CD8-positive, alpha-beta memory T cell (primary cell): ENCODE measurements at places on chromosomes 5 and 9.

GRCh38 chr9:36250079-36250478 lies 8.2 kb downstream of the GNE start:
- DNase-seq = no peak

- no peak for DNase-seq
These were observed 92.9 kb upstream of the IQGAP2 start for GRCh38 chr5:76310208-76310607.

DNA sequence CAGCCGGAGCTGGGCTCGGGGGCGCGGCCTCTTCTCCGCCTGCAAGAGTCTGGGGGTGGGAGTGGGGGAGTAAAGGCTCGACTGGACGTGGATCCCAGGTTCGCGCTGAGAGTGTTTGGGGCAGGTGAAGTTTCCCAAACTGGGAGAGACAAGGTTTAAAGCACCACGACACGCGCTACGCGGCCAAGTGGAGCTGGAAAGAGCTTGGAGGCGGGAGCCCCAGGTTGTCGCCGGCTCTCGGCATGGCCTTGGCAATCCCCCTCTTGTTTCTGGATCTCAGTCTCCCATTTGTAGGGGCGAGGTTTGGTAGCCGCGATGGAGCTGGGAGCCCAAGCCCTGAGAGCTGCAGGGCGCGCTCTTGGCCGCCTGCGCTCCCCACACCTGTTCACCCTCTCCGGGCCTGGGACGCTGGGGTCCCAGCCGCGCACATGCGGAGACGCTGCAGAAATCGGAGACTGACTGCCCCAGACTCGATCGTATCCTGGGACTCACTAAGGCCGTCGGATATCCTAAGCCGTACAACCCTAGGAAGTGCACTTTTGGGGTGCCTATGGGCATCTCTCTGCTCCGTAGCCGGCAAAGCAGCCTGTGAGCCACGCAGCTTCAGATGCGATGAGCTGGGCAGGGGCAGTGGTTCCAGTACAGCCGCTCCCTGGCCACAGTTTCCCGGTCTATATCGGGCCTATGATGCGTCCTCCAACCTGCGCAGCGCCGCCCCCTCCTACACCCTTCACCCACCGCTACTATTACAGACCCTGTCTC lies 937 bp downstream of the TMOD1 start:
- DNase-seq = no peak

DNA sequence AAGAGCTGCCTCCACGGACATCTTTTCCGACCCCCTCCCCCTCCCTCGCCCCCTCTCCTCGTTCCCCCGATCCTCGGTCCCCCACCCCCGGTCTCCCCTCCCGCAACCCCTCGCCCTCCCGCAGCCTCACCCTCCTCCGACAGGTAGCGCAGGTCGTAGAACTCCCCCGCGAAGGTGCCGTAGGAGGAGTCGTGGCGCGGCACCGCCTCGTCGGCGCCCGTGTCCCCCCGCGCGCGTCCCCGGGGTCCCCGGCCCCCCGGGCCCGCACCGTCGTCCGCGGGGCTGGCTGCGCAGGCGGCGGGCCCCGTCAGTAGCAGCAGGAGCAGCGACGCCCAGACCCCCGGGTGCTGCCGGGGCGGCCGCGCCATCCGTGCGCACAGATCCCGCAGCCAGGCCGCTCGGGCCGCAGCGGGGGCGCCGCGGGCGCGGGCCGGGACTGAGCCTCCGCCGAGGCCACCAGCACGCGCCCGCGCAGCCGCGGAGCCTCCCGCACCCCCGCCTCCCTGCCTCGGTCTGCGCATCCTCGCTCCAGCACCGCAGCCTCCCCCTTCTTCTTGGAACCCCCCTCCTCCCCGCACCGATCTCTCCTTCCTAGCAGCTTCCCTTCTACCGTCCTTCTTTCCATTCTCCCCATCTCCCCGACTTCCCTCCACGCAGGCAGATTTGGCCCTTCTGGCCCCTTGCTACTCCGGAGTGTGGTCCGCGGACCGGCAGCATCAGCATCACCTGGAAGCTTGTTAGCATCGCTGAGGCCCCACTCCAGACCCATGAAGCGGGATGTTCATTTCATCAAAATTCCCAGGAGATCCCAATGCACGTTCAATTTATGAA lies at the start of gene FRRS1L:
Gene FRRS1L, minus strand, starts transcription at position 479 of the 831 bp plus-strand sequence. Its CDS starts 111 bp downstream, at position 368.
- DNase-seq = no peak

GRCh38 chr5:107468276-107468675 lies 202.5 kb downstream of the EFNA5 start:
- DNase-seq = no peak

DNA sequence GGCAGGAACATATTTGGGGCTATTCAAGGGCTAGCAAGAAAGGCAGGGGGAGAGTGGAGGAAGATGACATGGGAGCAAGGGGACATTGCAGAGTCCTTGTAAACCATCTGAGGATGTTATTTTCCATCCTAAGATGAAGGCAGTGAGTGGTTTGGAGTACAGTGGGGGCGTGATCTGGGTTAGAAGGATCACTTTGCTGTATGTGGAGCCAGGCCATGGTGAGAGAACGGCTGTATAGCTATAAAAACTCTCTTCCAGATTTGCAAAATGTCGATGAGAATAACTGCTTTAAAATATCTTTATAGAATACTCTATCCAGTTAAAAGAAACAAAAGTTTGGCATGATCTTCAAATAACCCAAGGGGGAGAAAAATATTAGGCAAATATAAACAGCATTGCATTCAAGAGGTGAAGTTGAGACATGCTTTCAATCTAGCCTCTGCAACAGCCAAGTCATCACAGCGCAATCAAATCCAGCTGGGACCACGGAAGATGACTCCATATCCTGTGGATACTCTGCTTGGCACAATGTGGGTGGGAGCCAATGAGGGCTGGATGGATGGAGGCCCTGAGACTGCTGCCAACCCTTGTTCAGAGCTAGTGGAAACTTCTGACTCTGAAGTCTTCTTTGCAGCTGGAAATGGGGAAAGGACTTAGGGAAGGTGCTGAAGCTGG lies 111.5 kb upstream of the BASP1 start:
- no peak for DNase-seq

GRCh38 chr5:137605411-137605810 lies 106.3 kb upstream of the SPOCK1 start:
- no peak for DNase-seq

DNA sequence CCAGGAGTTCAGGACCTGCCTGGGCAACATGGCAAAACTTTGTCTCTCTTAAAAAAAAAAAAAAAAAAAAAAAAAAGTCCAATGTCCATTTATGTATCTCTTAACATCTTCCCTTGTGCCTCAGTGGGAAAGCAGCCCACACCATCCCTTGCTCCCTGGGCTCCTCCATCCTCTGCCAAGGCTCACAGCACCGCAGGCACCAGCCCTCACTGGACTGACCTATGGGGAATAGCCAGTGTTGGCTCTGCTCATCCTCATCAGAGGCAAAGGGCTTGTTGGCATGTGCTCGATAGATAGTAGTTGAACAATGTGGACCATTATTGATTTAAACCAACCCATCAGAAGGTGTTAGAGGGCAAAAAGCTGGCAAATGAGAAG lies 61.8 kb upstream of the LRRTM2 start:
- DNase-seq = no peak

DNA sequence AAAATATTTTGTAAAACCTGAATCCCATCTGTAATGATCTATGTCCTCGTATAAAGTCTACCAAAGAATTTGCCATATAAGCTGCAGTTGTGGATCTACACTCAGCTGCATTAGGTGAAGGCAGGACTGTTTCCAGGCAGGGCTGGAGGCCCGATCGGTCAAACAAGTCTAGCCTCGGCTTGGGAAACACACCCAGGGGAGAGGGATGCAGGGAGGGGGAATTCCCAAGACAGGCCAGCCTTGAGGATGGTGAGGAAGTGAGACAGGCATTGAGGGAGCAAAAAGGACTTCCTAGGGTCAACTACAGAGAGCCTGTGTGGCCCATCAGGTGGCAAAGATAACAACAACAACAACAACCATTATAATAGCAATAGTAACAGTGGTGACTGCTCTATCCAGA lies 174.1 kb upstream of the FSTL4 start:
- no peak for DNase-seq

GRCh38 chr9:22214497-22215031 lies 205.5 kb upstream of the CDKN2B start:
- DNase-seq = no peak

- no peak for DNase-seq
These were observed 249.4 kb downstream of the FAM170A start for GRCh38 chr5:119878712-119879111.

- DNase-seq = no peak
These were observed 99.4 kb downstream of the VCAN start for GRCh38 chr5:83570916-83571315.
